ENCODE measurements at places on chromosomes 2 and 18. TPM values are rescaled to one million over a fixed set of nuclear protein-coding genes. Genes with fewer than 3 reads are reported as not detected.

GRCh38 chr18:3213300-3214059 is 6.3 kb downstream of the MYOM1 start:
- H3K36me3 ChIP-seq: no peaks in the 10 kb centered on the region
- H3K27ac ChIP-seq: no peak overlapping the region
- no peaks in the 10 kb centered on the region for H3K27me3 ChIP-seq
- peaks cover 3% of the 10 kb centered on the region for H3K4me1 ChIP-seq

DNA sequence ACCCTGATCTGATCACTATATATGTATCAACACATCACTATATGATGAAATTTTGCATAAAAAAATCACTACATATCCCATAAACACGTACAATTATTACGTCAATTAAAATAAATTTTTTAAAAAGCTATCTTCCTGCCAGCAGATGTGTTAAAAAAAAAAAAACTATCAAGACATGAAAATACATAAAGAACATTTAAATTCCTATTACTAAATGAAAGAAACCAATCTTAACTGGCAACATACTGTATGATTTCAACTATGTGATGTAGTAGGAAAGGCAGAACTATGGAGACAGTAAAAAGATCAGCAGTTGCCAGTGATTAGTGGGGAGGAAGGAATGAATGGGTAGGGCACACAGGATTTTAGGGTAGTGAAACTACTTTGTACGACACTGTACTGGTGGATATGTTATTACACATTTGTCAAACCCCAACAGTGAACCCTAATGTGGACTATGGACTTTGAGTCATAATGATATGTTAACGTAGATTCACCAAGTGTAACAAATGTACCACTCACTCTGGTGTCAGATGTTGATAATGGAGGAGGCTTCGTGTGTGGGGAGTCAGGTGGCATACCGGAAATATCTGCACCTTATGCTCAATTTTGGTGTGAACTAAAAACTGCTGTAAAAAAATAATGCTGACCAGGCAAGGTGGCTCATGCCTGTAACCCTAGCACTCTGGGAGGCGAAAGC is 27.4 kb downstream of the USP34 start:
- no peak overlapping the region for H3K4me3 ChIP-seq
- no peak overlapping the region for H3K27ac ChIP-seq
- H3K27me3 ChIP-seq: no peaks in the 10 kb centered on the region
- no peak for DNase-seq
- peaks cover 4% of the 10 kb centered on the region for H3K4me1 ChIP-seq

GRCh38 chr2:217652761-217653639 is 349.8 kb downstream of the TNS1 start:
- H3K4me1 ChIP-seq: peaks cover 29% of the 10 kb centered on the region
- DNase-seq: peak; percentile 73
- no peaks in the 10 kb centered on the region for H3K36me3 ChIP-seq
- no peak overlapping the region for H3K4me3 ChIP-seq
- H3K27ac ChIP-seq: peak overlapping the region; percentile 65
- no peaks in the 10 kb centered on the region for H3K27me3 ChIP-seq

- no peaks in the 10 kb centered on the region for H3K27me3 ChIP-seq
- H3K36me3 ChIP-seq: no peaks in the 10 kb centered on the region
- no peak overlapping the region for H3K4me3 ChIP-seq
- DNase-seq: peak; percentile 79
Measured at GRCh38 chr2:220847589-220847988, 724.5 kb downstream of the EPHA4 start.

GRCh38 chr2:36663851-36664695 is 32.4 kb upstream of the VIT start:
- H3K27ac ChIP-seq: no peak overlapping the region
- DNase-seq: peak; percentile 36
- H3K4me1 ChIP-seq: no peaks in the 10 kb centered on the region
- no peaks in the 10 kb centered on the region for H3K27me3 ChIP-seq
- H3K36me3 ChIP-seq: no peaks in the 10 kb centered on the region

DNA sequence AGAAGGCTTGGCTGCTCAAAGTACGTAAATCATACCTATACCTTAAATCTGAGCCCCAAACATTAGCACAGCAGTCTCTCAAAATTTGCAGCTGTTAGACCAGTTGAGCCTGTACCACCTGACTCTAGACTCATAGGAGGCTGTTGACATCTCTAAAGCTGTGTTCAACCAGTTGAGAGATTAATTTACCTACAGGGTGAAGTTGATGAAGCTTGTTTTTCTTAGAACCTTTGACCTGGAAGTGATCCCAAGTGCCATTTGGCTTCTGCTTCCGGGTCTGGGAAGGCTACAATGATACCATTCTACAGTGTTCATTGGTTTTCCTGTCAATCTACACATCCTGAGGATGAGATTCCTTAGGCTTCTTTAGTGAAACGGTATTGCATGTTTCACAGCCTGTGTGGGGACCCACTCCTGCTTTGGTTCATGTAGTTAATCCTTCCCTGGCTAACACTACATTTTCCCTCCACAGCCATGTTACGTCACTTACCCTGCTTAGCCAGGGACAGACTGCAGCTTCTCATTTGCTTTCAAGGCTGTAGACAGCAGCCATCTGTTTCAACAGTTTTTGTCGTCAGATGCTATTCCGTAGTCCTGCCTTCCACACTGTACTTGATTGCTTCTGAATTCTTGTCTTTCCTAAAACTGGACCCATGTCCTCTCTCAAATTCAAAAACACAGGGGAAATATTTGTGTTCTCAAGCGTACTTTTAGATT is 4.7 kb upstream of the IL1RL2 start:
- no peak overlapping the region for H3K4me3 ChIP-seq
- no peak for DNase-seq
- no peaks in the 10 kb centered on the region for H3K4me1 ChIP-seq
- H3K36me3 ChIP-seq: no peaks in the 10 kb centered on the region
- no peak overlapping the region for H3K27ac ChIP-seq
- H3K27me3 ChIP-seq: no peaks in the 10 kb centered on the region

- H3K27ac ChIP-seq: no peak overlapping the region
- no peak overlapping the region for H3K4me3 ChIP-seq
- no peaks in the 10 kb centered on the region for H3K36me3 ChIP-seq
- DNase-seq: no peak
Measured at GRCh38 chr2:240157147-240157470, 16.7 kb upstream of the OTOS start.

DNA sequence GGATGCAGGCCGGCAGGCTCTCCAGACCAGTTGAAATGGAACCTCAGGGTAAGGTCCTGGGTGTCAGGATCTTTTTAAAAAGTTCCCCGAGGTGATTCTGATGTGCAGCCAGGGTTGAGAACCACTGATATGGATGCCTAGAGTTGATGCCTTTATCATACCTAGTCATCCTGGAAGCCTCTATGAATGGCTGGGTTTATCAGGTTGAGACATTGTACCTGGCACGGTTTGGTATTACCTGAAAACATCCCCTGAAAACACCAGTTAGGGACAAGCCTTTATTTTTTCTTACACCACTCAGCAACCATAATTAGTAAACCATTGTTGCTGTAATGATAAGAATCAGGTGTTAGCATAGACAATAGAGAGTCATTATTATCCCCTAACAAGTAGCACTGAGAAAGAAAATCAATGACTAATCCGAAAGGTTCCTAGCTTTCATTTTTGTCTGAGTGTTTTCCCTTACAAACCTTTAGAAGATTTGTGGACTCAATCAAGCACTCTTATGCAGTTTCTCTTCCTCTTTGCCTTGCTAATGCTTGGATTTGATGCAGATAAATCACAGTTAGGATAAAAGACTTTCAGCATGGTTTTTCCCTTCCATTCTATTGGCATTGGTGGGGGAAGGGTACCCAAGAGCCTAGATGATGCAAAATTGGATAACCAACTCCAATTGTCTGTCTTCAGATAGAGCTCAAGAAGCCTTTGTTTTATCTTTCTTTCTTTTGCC is 116.5 kb upstream of the LYPD6 start:
- no peak overlapping the region for H3K27ac ChIP-seq
- H3K36me3 ChIP-seq: no peaks in the 10 kb centered on the region
- no peak for DNase-seq
- no peaks in the 10 kb centered on the region for H3K4me1 ChIP-seq

DNA sequence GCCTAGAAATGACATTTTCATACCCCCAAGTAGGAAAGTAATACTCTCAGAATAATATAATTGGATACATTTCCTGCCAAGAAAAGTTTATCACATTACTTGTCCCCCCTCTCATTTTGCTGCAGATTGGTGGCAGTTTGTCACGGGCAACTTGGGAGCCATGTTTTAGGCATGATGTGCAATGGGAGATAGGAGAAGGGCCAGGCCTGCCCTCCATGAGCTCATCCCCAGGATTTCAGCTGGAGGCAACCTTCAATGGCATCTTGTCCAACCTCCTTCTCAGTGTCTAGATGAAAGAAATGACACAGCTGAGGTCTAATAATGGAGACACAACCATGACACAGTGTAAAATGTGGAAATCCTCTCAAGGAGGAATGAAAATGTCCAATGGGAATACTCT is 11.4 kb upstream of the RAB31 start:
- peaks cover 12% of the 10 kb centered on the region for H3K4me1 ChIP-seq
- no peaks in the 10 kb centered on the region for H3K36me3 ChIP-seq
- peak overlapping the region; percentile 44 for H3K27ac ChIP-seq
- H3K27me3 ChIP-seq: no peaks in the 10 kb centered on the region
- DNase-seq: no peak

DNA sequence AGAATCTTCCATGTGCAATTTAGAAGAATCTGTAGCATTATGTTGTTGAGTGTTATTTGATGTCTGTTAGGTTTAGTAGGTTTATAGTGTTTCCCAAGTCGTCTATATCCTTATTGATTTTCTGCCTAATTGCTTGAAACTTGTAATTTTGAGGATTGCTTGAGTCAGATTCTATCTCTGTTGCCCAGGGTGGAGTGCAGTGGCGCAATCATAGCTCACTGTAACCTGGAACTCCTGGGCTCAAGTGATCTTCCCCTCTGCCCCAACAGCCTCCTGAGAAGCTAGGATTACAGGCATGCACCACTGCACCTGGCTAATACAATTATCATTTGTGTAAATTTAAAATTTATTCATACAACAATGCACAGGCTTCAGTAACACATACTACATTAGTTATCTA is 3.1 kb upstream of the TCF23 start:
- no peaks in the 10 kb centered on the region for H3K36me3 ChIP-seq
- no peak for DNase-seq
- H3K4me3 ChIP-seq: no peak overlapping the region
- H3K27ac ChIP-seq: no peak overlapping the region

DNA sequence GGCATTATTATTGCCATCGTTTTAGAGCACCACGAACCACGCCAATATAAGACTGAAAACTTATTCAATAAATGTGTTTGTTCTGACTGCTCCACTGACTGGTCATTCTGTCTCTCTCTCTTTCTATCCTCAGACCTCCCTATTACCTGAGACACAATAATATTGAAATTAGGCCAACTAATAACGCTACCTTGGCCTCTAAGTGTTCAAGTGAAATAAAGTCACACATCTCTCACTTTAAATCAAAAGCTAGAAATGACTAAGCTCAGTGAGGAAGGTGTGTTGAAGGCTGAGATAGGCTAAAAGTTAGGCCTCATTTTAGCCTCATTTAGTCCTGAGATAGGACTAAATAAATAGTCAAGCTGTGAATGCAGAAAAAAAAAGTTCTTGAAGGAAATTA is 38.8 kb downstream of the G6PC2 start:
- no peaks in the 10 kb centered on the region for H3K27me3 ChIP-seq
- no peaks in the 10 kb centered on the region for H3K4me1 ChIP-seq
- H3K36me3 ChIP-seq: no peaks in the 10 kb centered on the region
- no peak for DNase-seq
- no peak overlapping the region for H3K4me3 ChIP-seq

GRCh38 chr2:150296770-150297546 is 190.5 kb downstream of the RND3 start:
- peaks cover 4% of the 10 kb centered on the region for H3K4me1 ChIP-seq
- peak; percentile 43 for DNase-seq
- H3K27ac ChIP-seq: no peak overlapping the region
- no peaks in the 10 kb centered on the region for H3K36me3 ChIP-seq
- H3K4me3 ChIP-seq: no peak overlapping the region

GRCh38 chr18:23894661-23895175 is 119.8 kb upstream of the TTC39C start:
- no peaks in the 10 kb centered on the region for H3K4me1 ChIP-seq
- no peaks in the 10 kb centered on the region for H3K36me3 ChIP-seq
- DNase-seq: no peak
- H3K27ac ChIP-seq: no peak overlapping the region
- H3K27me3 ChIP-seq: no peaks in the 10 kb centered on the region

GRCh38 chr2:150859877-150860276 is 372.4 kb upstream of the RND3 start:
- no peak for DNase-seq
- H3K27me3 ChIP-seq: no peaks in the 10 kb centered on the region
- no peak overlapping the region for H3K4me3 ChIP-seq
- no peak overlapping the region for H3K27ac ChIP-seq
- no peaks in the 10 kb centered on the region for H3K4me1 ChIP-seq
- no peaks in the 10 kb centered on the region for H3K36me3 ChIP-seq

DNA sequence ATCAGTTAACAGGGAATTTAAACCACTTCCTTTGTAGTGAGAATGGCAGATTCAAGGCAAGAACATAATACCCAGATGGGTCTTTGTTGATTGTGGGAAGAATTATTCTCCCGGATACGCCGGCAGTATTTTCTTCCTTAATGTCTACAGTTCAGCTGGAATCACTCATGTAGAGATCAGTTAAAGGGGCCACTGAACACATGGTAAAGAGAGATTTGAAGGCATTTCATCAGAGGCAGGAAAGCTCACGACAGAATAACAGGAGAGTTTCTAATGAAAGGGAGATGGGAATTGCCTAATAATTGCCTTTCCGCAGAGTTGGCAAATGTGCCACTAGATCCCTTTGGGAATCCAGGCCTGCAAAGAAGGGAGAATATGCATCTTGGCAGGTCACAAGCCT is 327.7 kb upstream of the ZNF804A start:
- no peaks in the 10 kb centered on the region for H3K4me1 ChIP-seq
- no peak overlapping the region for H3K27ac ChIP-seq
- no peak for DNase-seq
- no peaks in the 10 kb centered on the region for H3K36me3 ChIP-seq

DNA sequence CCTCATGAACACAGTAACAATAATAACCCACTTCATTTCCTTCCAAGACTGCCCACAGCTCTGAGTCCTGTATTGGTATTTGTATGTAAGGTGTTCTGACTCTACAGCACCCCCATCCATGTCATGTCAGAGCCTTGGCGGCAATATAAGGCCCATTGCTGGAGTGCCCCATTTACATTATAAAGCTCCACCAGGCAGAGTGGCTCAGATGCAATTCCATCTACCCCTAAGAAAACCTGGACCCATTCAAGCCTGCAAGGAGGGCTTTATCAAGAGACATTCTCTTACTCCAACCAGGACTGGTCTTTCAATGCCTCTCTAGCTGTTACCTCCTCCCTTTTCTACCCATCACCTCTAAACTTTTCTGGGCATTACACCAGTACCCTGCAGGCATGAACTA is 101.6 kb downstream of the ANTXR1 start:
- H3K4me1 ChIP-seq: peaks cover 9% of the 10 kb centered on the region
- H3K27me3 ChIP-seq: no peaks in the 10 kb centered on the region

LAPTM4A gene
- polyA plus RNA-seq: 712 TPM

CGREF1 gene
- polyA plus RNA-seq: 7.4 TPM

GYPC gene
- polyA plus RNA-seq: 40.2 TPM

C1QL2 gene
- polyA plus RNA-seq: not detected

MYCN gene
- polyA plus RNA-seq: 8.1 TPM

STRADB gene
- 29.9 TPM for polyA plus RNA-seq

ACADL gene
- polyA plus RNA-seq: 4.5 TPM

Measured in testis (tissue), 5 donors.